ENCODE measurements at places on chromosomes 12 and 14. TPM values are rescaled to one million over a fixed set of nuclear protein-coding genes. Genes with fewer than 3 reads are reported as not detected.

- DNase-seq: peak; percentile 64
- H3K4me1 ChIP-seq: peaks cover 3% of the 10 kb centered on the region
- H3K36me3 ChIP-seq: no peaks in the 10 kb centered on the region
- H3K27ac ChIP-seq: no peak overlapping the region
Observed at GRCh38 chr14:36941783-36942521, 230.5 kb downstream of the SLC25A21 start.

DNA sequence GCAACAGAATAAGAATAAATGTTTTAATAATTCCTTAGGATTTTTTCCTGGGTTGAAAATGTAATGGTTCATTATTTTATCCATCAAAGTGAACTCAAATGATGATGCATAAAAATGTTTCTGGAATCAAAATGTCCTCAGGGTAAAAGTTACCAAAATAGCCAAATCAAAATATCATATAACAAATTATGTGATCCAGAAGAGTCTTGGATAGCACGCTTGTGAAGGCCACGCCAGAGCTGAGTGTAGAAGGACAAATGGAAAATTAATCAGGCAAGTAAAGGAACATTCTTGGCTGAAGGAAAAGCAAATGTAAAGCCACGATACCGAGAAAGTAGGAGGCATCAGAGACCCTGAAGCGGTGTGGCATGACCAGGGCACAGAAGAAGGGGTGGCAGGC lies 169.2 kb downstream of the CAPZA3 start:
- no peaks in the 10 kb centered on the region for H3K27me3 ChIP-seq
- no peak for DNase-seq
- H3K36me3 ChIP-seq: no peaks in the 10 kb centered on the region

DNA sequence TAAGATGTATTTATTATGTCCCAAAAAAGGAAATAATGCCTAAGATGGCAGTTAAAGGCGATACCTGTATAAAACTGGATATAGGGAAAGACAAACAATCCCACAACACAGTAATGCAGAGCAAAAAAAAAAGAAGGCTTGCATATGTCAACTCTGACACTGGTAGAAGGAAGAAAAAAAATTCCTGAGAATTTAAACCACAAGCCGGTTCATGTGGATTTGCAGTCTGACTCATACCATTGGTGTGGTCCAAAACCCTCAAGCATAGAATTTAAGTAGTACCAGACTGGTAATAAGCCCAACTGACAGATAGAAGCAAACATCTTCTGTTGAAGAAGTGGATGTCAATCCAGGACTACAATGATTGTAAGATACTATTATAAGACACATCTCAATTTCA lies 7.2 kb downstream of the DNAI7 start:
- no peak overlapping the region for H3K27ac ChIP-seq
- H3K27me3 ChIP-seq: no peaks in the 10 kb centered on the region
- H3K4me1 ChIP-seq: peaks cover 3% of the 10 kb centered on the region
- DNase-seq: peak; percentile 94
- no peak overlapping the region for H3K4me3 ChIP-seq

DNA sequence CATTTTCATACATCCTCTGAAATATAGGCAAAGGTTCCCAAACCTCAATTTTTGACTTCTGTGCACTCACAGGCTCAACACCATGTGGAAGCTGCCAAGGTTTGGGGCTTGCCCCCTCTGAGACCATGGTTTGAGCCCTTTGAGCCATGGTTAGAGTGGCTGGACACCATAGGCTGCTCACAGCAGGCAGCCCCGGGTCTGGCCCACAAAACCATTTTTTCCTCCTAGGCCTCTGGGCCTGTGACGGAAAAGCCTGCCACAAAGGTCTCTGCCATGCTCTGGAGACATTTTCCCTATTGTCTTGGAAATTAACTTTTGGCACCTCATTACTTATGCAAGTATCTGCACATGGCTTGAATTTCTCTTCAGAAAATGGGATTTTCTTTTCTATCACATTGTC lies 1113.2 kb upstream of the ATXN7L3B start:
- no peak for DNase-seq
- no peaks in the 10 kb centered on the region for H3K4me1 ChIP-seq
- H3K27me3 ChIP-seq: no peaks in the 10 kb centered on the region
- H3K27ac ChIP-seq: no peak overlapping the region
- no peak overlapping the region for H3K4me3 ChIP-seq

DNA sequence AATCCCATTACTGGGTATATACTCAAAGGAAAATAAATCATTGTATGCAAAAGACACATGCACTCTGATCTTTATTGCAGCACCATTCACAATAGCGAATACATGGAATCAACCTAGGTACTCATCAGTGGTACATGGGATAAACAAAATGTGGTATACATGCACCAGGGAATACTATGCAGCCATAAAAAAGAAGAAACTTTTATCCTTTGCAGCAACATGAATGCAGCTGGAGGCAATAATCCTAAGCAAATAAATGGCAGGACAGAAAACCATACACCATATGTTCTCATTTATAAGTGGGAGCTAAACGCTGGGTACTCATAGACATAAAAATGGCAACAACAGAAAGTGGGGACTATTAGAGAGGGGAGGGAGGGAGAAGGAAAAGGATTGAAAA lies 15.9 kb downstream of the ERGIC2 start:
- no peaks in the 10 kb centered on the region for H3K4me1 ChIP-seq
- DNase-seq: no peak

DNA sequence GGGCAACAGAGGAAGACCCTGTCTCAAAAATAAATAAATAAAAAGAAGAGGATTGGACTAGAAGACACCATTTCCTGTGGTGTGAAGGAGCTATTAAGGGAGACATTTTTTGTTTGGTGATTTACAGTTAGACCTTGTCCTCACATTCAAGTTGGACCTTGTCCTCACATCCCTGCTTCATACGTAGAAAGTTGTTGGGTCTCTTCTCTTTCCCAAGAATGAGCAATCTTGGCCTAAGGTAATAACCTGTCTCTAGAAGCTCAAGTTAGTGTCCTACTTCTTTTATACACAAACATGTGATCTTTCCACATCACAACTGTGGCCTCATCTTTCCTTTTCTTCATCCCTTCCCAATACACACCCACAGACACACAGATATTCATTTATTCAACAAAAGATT lies 13.0 kb downstream of the APOLD1 start:
- no peaks in the 10 kb centered on the region for H3K27me3 ChIP-seq
- H3K4me1 ChIP-seq: peaks cover 9% of the 10 kb centered on the region
- DNase-seq: no peak
- no peak overlapping the region for H3K27ac ChIP-seq

DNA sequence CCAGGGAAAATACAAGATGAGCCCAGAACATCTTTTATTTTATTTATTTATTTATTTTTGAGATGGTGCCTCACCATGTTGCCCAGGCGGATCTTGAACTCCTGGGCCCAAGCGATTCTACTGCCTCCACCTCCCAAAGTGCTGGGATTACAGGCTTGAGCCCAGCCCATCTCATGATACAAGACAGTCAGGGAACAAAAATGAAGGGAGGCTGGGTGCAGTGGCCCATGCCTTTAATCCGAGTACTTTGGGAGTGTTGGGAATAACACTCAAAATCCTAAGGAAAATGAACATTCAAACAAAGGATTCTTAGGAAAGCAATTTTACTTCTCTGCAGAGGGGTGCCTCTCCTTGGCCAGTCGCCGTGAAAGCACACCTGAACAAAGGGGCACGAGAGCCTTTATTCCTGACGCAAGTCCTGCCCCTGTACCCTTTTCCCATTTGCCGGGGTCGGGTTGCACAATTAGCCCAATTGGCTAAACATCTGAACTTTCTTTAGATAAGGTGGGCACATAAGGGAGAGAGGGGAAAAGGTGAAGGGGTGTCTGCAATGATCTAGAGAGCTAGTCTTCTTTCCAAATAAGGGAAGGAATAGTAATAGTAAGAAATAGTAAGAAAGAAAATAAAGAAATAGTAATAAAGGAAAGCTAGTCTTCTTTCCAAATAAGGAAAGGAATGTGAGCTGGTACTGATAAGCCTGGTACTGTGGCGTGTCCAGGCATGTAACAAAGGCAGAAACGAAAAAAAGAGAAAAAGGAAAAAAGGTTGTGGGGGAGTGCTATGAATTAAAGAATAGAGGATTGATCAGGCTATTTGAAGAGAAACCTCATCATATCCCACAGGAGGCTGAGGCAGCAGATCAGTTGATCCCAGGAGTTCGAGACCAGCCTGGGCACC lies 13.4 kb downstream of the NCAPD2 start:
- no peak overlapping the region for H3K4me3 ChIP-seq
- peaks cover 19% of the 10 kb centered on the region for H3K36me3 ChIP-seq
- peaks cover 10% of the 10 kb centered on the region for H3K4me1 ChIP-seq

DNA sequence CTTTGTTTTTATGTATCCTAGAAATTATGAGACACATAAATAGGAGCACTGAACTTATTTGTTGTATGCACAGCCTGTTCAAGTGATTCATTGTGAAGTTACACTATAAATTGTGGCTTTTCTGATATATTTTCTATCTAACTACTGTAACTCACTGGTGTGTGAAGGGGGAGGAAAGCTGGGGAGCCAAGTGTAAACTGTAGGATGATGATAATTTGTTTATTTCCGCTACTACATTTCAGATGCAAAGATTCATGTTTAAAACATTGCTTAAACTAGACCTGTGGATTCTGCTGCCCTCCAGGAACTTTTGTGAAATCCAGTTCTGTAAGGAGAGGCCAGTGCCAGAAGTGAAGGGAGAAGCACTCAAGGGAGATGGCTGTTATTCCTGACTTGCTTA lies 3.3 kb downstream of the TMTC2 start:
- no peaks in the 10 kb centered on the region for H3K36me3 ChIP-seq
- no peak for DNase-seq
- no peaks in the 10 kb centered on the region for H3K27me3 ChIP-seq
- no peak overlapping the region for H3K4me3 ChIP-seq

GRCh38 chr14:44463356-44464004 lies 43.6 kb downstream of the FSCB start:
- no peaks in the 10 kb centered on the region for H3K27me3 ChIP-seq
- H3K36me3 ChIP-seq: no peaks in the 10 kb centered on the region
- no peaks in the 10 kb centered on the region for H3K4me1 ChIP-seq
- DNase-seq: no peak
- H3K27ac ChIP-seq: no peak overlapping the region
- no peak overlapping the region for H3K4me3 ChIP-seq

DNA sequence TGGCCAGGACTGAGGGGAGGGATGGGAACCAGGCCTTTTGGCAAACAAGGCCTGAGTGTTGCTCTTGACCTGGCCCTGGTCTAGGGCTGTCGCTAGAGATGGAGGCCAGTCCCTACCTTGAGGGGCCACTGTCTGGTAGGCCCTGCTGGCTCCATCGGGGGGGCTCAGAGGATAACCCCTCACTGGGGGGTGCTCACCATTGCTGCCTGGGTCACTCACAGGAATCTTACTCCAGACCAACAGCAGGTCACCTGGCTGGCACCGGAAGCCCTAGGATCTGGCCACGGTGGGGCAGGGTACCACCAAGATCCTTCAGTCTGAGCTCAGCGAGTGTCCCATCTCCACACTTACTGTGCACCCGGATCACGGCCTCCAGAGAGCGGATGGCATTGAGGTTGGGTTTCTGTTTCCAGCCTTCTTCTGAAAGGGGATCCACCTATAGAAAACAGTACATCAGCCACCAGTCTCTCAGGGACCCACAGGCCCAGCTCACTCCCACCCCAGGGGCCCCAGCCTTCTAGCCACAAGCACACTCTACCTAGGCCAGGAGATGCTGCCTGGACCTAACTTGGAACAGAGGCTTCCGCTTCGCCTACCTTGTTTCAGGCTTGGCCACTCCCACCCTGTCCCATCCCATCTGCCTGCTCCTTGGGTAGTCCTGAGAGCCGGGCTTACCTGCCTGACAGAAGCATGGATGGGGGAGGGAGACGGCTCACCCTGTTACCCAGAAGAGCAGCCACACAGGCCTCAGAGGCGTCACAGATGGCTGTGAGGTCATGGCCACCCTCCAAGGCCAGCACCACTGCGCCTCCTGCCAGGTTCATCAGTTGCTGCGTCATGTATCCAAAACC lies 12.2 kb downstream of the SLC48A1 start:
- H3K27ac ChIP-seq: no peak overlapping the region
- H3K4me3 ChIP-seq: no peak overlapping the region
- no peaks in the 10 kb centered on the region for H3K27me3 ChIP-seq
- H3K36me3 ChIP-seq: peaks cover 76% of the 10 kb centered on the region

- no peak for DNase-seq
- H3K27ac ChIP-seq: no peak overlapping the region
- H3K4me3 ChIP-seq: no peak overlapping the region
- peaks cover 79% of the 10 kb centered on the region for H3K36me3 ChIP-seq
Observed at GRCh38 chr14:102047808-102048540, 38.9 kb downstream of the HSP90AA1 start.

DNA sequence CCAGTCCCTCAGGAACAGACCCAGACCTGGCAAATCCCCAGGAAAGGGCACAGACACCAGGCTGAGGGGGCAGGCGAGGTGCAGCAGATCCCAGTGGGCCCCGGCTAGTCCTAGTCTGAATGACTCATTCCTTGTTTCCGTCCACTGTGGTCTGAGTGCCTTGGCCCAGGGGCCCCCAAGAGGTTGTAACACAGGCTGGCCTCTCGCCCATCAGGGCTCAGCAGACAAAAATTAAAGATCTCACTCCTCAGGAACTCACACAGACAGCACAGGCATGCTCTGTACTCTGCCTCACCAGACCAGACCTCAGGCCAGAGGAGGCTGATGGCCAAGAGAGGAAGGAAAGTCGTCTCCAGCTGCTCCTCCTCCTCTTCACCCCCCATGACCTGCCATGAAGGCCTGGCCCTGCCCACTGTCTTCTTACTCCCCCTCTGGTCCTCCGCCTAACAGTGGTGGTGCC lies 7.7 kb upstream of the LTBP2 start:
- H3K4me3 ChIP-seq: no peak overlapping the region
- H3K36me3 ChIP-seq: no peaks in the 10 kb centered on the region
- H3K4me1 ChIP-seq: peaks cover 44% of the 10 kb centered on the region
- H3K27me3 ChIP-seq: no peaks in the 10 kb centered on the region
- DNase-seq: peak; percentile 98

- H3K27me3 ChIP-seq: no peaks in the 10 kb centered on the region
- no peak for DNase-seq
- peak overlapping the region; percentile 83 for H3K4me3 ChIP-seq
- peak overlapping the region; percentile 84 for H3K27ac ChIP-seq
- peaks cover 4% of the 10 kb centered on the region for H3K36me3 ChIP-seq
- H3K4me1 ChIP-seq: peaks cover 8% of the 10 kb centered on the region
Observed at GRCh38 chr12:55925870-55926737, 1.6 kb downstream of the PYM1 start.

DNA sequence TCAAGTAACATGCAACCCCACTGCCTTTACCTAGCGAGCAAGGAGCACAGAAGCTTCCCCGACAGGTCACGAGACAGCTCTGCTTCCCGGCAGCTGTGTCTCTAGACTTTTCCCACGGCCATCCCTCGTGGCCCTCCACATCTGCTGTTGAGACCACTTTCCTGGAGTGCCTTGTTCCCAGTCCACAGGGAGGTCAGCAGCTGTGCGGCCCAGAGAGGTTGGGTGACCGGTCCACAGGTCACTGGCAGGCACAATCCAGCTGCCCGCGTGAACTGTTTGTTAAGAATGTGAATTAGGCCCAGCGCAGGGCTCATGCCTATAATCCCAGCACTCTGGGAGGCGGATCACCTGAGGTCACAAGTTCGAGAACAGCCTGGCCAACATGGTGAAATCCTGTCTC lies 71.5 kb downstream of the SCARB1 start:
- H3K4me3 ChIP-seq: no peak overlapping the region
- no peak overlapping the region for H3K27ac ChIP-seq
- H3K36me3 ChIP-seq: no peaks in the 10 kb centered on the region

CTSG gene
- not detected for total RNA-seq

SETD3 gene
- 31.9 TPM for total RNA-seq

BORCS5 gene
- total RNA-seq: 18.3 TPM

ZNF641 gene
- 3.9 TPM for total RNA-seq

GSG1 gene
- total RNA-seq: 2.5 TPM

KRT82 gene
- total RNA-seq: not detected

MYH6 gene
- not detected for total RNA-seq

CCDC177 gene
- not detected for total RNA-seq

LRRIQ1 gene
- 0.28 TPM for total RNA-seq

NT5DC3 gene
- 23.1 TPM for total RNA-seq

TAS2R14 gene
- total RNA-seq: 3.9 TPM

FGF23 gene
- not detected for total RNA-seq
